Smooth muscle cell of the umbilical artery (primary cell): ENCODE measurements at places on chromosomes 6 and 20. TPM values are rescaled to one million over a fixed set of nuclear protein-coding genes. Genes with fewer than 3 reads are reported as not detected.

Gene FOXA2
- not detected in 2 replicates for total RNA-seq

Gene SSTR4
- not detected in 2 replicates for total RNA-seq

Gene FOXC1
- total RNA-seq, result 0.30 and 2.0 TPM in 2 replicates

Gene HLA-DMA
- total RNA-seq, result 0.78 and 2.1 TPM in 2 replicates

Gene HAO1
- not detected in 2 replicates for total RNA-seq

Gene SLC44A4
- total RNA-seq, result 0.05 and 0.30 TPM in 2 replicates

Gene MCHR2
- total RNA-seq, result not detected in 2 replicates

Gene ARHGAP40
- not detected in 2 replicates for total RNA-seq

Gene POU5F1
- 0.30 and 0.51 TPM in 2 replicates for total RNA-seq

Gene TRIM15
- not detected in 2 replicates for total RNA-seq

Gene KIF6
- 0.30 and 0.55 TPM in 2 replicates for total RNA-seq

Gene BTN1A1
- total RNA-seq, result not detected in 2 replicates

Gene UBD
- 0.30 TPM in 1 of 2 replicates, not detected in the other for total RNA-seq

Gene NT5E
- total RNA-seq, result 327 and 1,188 TPM in 2 replicates

Gene RIPOR3
- 1.2 and 8.6 TPM in 2 replicates for total RNA-seq

Gene TNNC2
- total RNA-seq, result not detected in 2 replicates

Gene RNF39
- not detected in 2 replicates for total RNA-seq

Gene DNAH8
- not detected in 2 replicates for total RNA-seq

Gene PSORS1C2
- not detected in 2 replicates for total RNA-seq

Gene HLA-DPB1
- 2.4 TPM in 1 of 2 replicates, not detected in the other for total RNA-seq

Gene PKHD1
- total RNA-seq, result not detected in 2 replicates

Gene FOXO3
- total RNA-seq, result 26.1 and 41.9 TPM in 2 replicates

Gene COL11A2
- total RNA-seq, result 0.30 and 0.37 TPM in 2 replicates
